NCI-H460 (cell line): ENCODE measurements at places on chromosomes 6 and 20.

GRCh38 chr6:150767571-150768018 lies 97.9 kb upstream of the MTHFD1L start:
- DNase-seq: no peak

DNA sequence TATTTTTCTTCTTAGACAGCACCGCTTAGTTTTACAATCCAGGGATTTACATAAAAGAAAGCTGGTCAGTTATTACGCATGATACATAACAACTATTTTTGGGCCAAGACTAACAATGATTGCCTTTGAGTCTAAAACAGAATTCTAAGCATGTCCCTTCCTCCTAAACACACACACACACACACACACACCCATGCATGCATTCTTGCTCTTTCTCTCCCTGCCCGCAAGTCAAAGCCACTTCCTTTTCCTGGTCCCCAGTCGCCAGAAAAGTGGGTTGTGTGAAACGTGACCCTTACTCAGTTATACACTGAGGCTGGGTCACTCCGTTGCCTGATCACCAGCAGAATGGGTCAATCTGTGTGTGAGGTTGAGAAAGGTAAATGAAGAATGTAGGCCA lies 31.4 kb downstream of the FYN start:
- no peak for DNase-seq

DNA sequence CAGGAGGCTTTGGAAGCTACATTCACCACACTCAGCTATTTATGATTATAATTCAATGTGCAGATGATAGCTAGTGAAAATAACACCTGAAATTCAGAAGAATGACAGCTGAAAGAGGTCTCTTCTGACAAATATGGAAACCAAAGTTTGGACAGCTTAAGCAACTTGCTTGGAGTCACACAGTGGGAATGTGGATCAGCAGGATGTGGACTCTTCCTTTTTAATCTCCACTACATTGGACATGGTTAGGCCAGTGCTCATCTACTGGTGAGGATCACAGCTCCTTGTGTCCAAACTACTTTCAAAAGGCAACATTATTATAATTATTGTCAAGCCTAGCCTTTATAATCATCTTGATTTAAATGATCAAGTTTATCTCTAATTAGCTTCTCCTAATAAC lies 10.4 kb downstream of the TRAPPC3L start:
- no peak for DNase-seq

DNA sequence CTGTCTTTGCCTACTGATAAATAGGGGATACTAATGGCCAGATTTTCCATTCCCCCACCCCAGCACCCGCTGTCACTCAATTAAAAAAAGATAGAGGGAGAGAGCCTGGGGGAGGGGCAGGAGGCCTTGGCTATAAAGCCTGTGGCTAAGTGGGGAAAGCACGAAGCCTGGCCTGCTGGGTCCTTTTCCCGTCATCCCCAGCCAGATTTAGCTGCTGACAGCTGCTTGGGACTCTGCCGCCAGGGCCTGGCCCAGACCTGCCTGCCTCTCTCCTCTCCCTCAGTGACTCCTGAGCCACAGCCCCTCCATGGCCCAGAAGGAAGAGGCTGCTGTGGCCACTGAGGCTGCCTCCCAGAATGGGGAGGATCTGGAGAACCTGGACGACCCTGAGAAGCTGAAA lies at the start of gene APOBEC2:
Gene APOBEC2, plus strand, starts transcription at position 162 of the 400 bp plus-strand sequence. Its CDS starts 146 bp downstream, at position 308.
- no peak for DNase-seq

GRCh38 chr6:137737836-137738596 lies 129.0 kb upstream of the TNFAIP3 start:
- peak; percentile 97 for DNase-seq
